AML-193 (cell line): ENCODE measurements at places on chromosomes 7 and 10.

DNA sequence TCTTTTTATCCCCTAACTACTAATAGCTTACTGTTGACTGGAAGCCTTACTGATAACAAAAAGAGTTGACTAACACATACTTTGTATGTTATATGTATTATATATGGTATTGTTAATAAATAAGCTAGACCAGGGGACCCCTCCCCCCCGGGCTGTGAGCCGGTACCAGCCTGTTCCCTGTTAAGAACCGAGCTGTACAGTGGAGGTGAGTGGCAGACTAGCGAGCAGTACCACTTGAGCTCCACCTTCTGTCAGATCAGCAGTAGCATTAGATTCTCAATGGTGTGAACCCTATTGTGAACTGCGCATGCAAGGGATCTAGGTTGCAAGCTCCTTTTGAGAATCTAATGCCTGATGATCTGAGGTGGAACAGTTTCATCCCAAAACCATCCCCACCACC, 377.0 kb downstream of the IPMK start:
- no peak for DNase-seq

GRCh38 chr7:19202599-19202998, 57.4 kb upstream of the FERD3L start:
- DNase-seq: no peak

- no peak for DNase-seq
Measured at GRCh38 chr7:8254667-8255066, 7.3 kb downstream of the ICA1 start.

GRCh38 chr7:22179442-22179879, 177.5 kb downstream of the RAPGEF5 start:
- DNase-seq: no peak

- DNase-seq: no peak
Measured at GRCh38 chr7:130490888-130491804, 739 bp upstream of the MEST start.

DNA sequence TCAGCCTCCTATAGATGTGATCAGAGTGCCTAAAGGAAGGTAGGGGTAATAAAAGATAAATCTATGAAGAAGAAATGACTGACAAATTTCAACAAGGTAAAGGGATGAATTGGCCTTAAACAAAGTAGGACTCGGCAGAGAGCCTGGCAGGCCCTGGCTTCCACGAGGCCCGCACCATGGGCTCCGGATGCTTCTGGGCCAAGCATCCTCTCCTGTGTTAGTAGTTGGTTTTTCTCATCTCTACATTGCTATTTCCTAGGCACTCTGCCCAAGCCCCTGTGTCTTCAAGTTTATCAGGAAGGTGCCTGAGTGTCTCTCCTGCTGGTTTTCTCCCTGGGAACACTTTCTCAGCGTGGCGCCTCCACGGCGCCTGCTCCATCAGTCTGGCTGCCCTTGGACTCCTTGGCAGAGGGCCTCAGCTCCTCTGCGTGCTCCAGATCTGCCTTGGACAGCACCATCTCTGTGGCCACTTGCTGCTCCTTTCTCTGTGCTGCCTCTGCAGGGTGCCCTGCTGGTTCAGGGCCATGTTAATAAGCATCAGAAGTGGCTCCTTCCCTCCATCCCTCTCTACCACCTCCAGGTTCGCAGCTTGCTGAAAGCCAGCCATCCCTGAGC, 413.3 kb upstream of the DPP6 start:
- DNase-seq: no peak

- peak; percentile 47 for DNase-seq
Measured at GRCh38 chr7:139044813-139045794, 9.3 kb upstream of the ZC3HAV1L start.
